ENCODE measurements at places on chromosomes 13 and 19. TPM values are rescaled to one million over a fixed set of nuclear protein-coding genes. Genes with fewer than 3 reads are reported as not detected.

The RAB3A gene
- total RNA-seq: 14.3 TPM

The CGB7 gene
- 1.2 TPM for total RNA-seq

The IFNL1 gene
- not detected for total RNA-seq

The LRCH1 gene
- 10.9 TPM for total RNA-seq

The VSTM1 gene
- 0.65 TPM for total RNA-seq

The OXGR1 gene
- 0.25 TPM for total RNA-seq

The ICAM5 gene
- 4.8 TPM for total RNA-seq

The RAB8A gene
- total RNA-seq: 90.1 TPM

The CDC16 gene
- 83.4 TPM for total RNA-seq

The WDR88 gene
- not detected for total RNA-seq

The BRME1 gene
- total RNA-seq: 4.6 TPM

The ZNF497 gene
- 0.93 TPM for total RNA-seq

The DACH1 gene
- total RNA-seq: 0.57 TPM

The SULT2B1 gene
- 0.99 TPM for total RNA-seq

The UBE2L5 gene
- 0.21 TPM for total RNA-seq

The UBL5 gene
- 416 TPM for total RNA-seq

The CCDC70 gene
- total RNA-seq: not detected

The NLRP7 gene
- total RNA-seq: 0.96 TPM

The PIK3R2 gene
- 53.8 TPM for total RNA-seq

The NCAN gene
- 2.7 TPM for total RNA-seq

The ADPRHL1 gene
- 1.7 TPM for total RNA-seq

The RFPL4AL1 gene
- not detected for total RNA-seq

The SGCG gene
- total RNA-seq: not detected

The IGFLR1 gene
- 8.4 TPM for total RNA-seq

The IZUMO2 gene
- 0.94 TPM for total RNA-seq

The ZNF765 gene
- total RNA-seq: 22.3 TPM

The C3 gene
- 6.4 TPM for total RNA-seq

The PLEKHF1 gene
- 11.1 TPM for total RNA-seq

The OR7D2 gene
- total RNA-seq: not detected

The PROZ gene
- total RNA-seq: not detected

The CD22 gene
- total RNA-seq: 0.60 TPM

The KLK6 gene
- 0.69 TPM for total RNA-seq

The KCNJ14 gene
- total RNA-seq: 1.0 TPM

The KLC3 gene
- 3.2 TPM for total RNA-seq

The LGALS7B gene
- not detected for total RNA-seq

The ZNF823 gene
- total RNA-seq: 2.9 TPM

The IQCN gene
- 0.31 TPM for total RNA-seq

The ENOX1 gene
- total RNA-seq: 0.61 TPM

The CALR3 gene
- 0.32 TPM for total RNA-seq

The PSG1 gene
- total RNA-seq: not detected

The TMEM145 gene
- total RNA-seq: 5.0 TPM

The MUC16 gene
- total RNA-seq: 0.17 TPM

The KLK2 gene
- total RNA-seq: not detected

The ACER1 gene
- not detected for total RNA-seq

The ASF1B gene
- total RNA-seq: 32.1 TPM

The RGS9BP gene
- 0.26 TPM for total RNA-seq

The C19orf44 gene
- total RNA-seq: 4.2 TPM

The ZNF43 gene
- total RNA-seq: 50.0 TPM

The SPC24 gene
- 42.4 TPM for total RNA-seq

The RASGRP4 gene
- total RNA-seq: 2.0 TPM

The CNFN gene
- 12.6 TPM for total RNA-seq

All from H1 (cell line).